Testis (tissue), 5 donors: ENCODE measurements at places on chromosomes 3 and 15. TPM values are rescaled to one million over a fixed set of nuclear protein-coding genes. Genes with fewer than 3 reads are reported as not detected.

DNA sequence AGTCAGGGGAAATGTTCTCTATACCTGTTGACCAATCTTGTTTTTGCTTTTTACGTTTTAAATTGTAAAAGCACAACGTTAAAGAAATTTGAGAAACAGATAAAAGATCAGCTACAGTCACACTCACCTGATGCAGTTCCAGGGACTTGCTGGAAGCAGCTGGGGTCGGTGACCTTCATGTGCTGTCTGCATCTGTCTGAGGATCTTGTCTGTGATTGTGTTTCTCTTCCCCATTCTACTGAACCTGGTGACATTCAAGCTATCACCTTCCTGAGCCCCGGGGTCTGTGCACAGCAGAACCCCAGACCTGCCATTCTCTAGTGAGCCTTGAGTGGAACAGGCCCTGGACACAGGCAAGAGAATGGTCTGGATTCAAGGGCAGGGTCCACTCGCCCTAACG, 66.4 kb upstream of the SIAH2 start:
- no peak for DNase-seq

DNA sequence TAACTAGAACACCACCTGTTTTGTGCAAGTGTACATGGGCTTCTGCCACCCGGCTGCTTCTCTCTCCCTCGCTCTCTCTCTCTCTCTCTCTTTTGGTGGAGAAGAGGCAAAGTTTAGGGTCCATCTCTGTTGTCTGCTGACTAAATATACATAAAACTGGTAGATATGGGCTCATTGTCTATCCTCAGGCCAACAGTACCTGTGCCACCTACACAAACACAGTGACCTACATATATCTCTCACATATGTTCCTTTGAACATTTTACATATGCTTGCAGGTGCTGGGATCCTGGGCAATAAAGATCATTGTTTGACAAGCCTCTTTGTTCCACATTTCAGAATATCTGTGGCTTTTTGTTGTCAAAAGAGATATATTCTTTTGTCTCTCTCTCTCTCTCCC, 256.3 kb upstream of the KCNH8 start:
- DNase-seq: no peak

DNA sequence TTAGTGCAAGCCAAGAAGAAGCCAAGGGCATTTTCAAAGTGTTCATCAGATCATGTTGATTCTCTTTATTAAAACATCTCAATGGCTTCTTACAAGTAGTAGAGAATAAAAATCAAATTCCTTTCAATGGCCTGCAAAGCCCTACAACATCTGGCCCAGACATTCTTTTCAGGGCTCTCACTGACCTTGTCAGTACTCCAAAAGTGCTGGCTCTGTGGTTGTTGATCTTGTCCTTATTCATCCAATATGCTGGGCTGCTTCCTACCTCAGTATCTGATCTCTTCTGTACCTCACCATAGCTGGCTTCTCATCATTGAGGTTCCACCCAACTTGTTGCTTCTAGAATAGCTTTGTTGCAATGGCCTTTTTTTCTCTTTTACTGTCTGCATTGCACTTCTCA, 74.0 kb upstream of the SAMMSON start:
- DNase-seq: peak; percentile 16

- no peak for DNase-seq
These were observed 15.9 kb upstream of the ZBTB38 start for GRCh38 chr3:141352262-141352984.

GRCh38 chr3:29100292-29100691, 180.6 kb upstream of the RBMS3 start:
- DNase-seq: no peak

GRCh38 chr3:14791343-14791945, 27.3 kb upstream of the FGD5 start:
- DNase-seq: peak; percentile 82

DNA sequence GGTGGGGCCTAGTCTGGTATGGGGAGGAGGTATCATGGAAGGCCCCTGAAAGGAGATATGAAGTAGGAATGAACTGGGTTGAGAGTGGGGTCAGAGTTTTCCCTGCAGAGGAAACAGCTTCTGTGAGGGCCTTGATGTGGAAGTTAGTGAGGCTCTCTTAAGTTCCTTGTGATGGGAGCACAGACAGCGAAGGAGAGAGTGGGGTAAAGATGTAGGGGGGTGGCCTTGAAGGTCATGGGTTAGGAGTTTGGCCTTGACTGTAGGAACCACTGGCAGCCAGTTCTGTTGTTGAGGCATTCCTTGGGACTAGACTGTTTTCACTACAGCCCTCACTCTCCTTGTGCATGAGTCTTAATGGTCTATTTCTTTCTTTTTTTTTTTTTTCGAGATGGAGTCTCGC, 77.8 kb upstream of the NMNAT3 start:
- no peak for DNase-seq

CYP11A1 gene
- total RNA-seq: 74.3 TPM

XRN1 gene
- total RNA-seq: 47.2 TPM

H1-8 gene
- total RNA-seq: 4.2 TPM

PCSK6 gene
- 156 TPM for total RNA-seq

XIRP1 gene
- total RNA-seq: 0.37 TPM

TRANK1 gene
- 11.0 TPM for total RNA-seq

OXNAD1 gene
- total RNA-seq: 31.2 TPM
